K562 (cell line): ENCODE measurements at places on chromosomes 16 and 17. TPM values are rescaled to one million over a fixed set of nuclear protein-coding genes. Genes with fewer than 3 reads are reported as not detected.

GRCh38 chr16:55871411-55872038 is 3.6 kb downstream of the CES5A start:
- no peak for DNase-seq
- no peaks in the 10 kb centered on the region for H3K4me1 ChIP-seq
- no peaks in the 10 kb centered on the region for H3K36me3 ChIP-seq
- H3K4me3 ChIP-seq = no peak overlapping the region
- no peak overlapping the region for H3K27ac ChIP-seq

Gene ABCA9
- total RNA-seq = not detected in 2 replicates

GRCh38 chr16:53922807-53923571 is 219.0 kb downstream of the FTO start:
- no peaks in the 10 kb centered on the region for H3K36me3 ChIP-seq
- no peaks in the 10 kb centered on the region for H3K4me1 ChIP-seq
- H3K27me3 ChIP-seq = no peaks in the 10 kb centered on the region
- DNase-seq = no peak

Gene GPR139
- not detected in 2 replicates for total RNA-seq

DNA sequence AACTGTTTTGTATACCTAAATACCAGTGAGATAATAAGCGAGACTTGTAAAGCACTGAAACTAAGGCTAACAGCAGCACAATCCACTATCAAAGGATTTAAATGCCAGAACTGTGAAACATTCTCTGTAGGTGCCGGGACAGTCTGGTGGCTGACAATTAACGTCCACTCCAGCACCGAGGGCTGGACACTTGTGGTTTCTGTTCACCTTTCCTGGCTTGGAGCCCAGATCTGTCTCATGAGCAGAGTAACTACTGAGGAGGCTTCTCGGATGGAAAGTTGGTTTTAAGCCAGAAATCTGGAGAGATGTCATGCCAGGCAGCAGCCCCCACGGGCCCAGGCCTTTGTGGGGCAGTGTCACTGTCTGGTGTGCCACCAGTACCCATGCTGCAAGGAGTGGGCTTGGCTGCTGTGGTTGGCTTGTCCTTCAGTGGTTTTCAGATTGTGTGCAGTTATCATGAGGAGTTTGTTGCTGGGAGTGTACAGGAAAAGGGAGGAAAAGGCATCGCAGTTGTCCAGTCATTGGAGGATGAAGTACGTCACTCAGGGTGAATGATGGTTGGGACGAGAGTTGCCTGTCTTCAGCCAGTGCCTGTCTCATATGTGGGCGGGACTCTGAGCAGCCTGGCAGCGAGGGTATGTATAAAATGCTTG is 35.5 kb downstream of the UBN1 start:
- peaks cover 82% of the 10 kb centered on the region for H3K36me3 ChIP-seq
- H3K27me3 ChIP-seq = no peaks in the 10 kb centered on the region
- no peak overlapping the region for H3K4me3 ChIP-seq
- H3K4me1 ChIP-seq = peaks cover 25% of the 10 kb centered on the region; the same call in 2 of the 3 replicates
- no peak overlapping the region for H3K27ac ChIP-seq
- peak; percentile 53 for DNase-seq

Gene TBC1D3I
- 0.22 TPM in 1 of 2 replicates, not detected in the other for total RNA-seq

DNA sequence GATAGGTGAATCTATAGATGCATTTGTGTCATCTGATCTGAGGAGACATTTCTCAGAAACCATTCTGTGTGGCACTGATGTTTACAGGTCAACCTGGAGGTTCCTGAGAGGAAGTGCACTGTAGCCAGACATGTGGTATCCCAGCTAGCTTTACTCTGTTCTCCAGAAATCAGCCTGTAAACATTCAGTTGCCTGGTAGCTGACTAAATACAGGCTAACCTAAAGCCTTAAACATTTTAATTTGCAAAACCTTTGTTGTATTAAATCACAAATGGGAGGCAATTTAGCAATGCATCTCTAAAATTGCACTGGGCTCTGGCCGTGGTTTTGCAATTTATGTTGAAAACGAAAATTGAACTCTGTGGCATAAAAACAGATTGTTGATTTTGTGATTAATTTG is 207.6 kb downstream of the FTO start:
- no peaks in the 10 kb centered on the region for H3K36me3 ChIP-seq
- H3K27me3 ChIP-seq = no peaks in the 10 kb centered on the region
- H3K4me3 ChIP-seq = no peak overlapping the region
- no peak for DNase-seq
- no peaks in the 10 kb centered on the region for H3K4me1 ChIP-seq

Gene NOTUM
- total RNA-seq = 11.8 and 14.1 TPM in 2 replicates

- H3K36me3 ChIP-seq = no peaks in the 10 kb centered on the region
- H3K4me3 ChIP-seq = no peak overlapping the region
- H3K4me1 ChIP-seq = peaks cover 4% of the 10 kb centered on the region; the same call in 2 of the 3 replicates
- no peak for DNase-seq
- H3K27ac ChIP-seq = no peak overlapping the region
- peaks cover 48% of the 10 kb centered on the region for H3K27me3 ChIP-seq
Observed at GRCh38 chr17:78621720-78622490, 44.7 kb upstream of the DNAH17 start.
